ENCODE measurements at places on chromosomes 3 and 15.

DNA sequence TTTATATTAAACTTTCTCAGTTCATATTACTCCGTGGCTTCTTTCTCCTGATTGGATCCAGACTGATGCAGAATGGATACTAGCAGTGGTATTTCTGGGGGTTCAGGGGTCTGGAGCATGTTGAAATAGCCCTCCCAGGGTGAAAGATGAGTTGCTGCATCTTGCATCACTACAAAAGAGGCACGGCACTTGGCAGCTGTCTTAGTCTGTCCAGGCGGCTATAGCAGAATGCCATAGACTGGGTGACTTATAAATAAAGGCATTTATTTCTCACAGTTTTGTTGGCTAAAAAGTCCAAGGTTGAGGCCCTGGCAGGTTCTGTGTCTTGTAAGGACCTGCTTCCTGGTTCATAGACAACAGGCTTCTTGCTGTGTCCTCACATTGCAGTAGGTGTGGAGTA lies 660 bp upstream of the BCL2L10 start:
- DNase-seq = no peak

DNA sequence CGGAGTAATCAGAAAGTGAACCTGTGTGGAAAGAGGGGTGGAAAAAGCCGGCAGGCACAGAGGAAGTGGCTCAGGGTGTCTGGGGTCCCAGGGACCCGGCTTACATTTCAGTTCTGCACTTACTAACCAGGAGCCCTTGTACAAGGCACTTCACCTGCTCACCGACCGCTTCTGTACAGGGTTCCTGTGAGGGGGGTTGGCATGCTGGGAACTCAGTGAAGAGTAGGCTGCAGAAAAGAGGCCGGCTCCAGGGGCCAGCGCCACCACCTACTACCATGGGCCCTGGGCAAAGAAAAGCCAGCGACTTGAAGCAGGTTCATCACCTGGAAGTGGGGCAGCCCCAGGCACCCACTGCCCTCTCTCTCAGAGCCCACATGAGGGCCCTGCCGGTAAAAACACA lies 6.2 kb downstream of the STIMATE start:
- DNase-seq = no peak

- DNase-seq = no peak
Observed at GRCh38 chr3:31125413-31126020, 231.1 kb upstream of the GADL1 start.

GRCh38 chr3:112128843-112129727 lies 4.0 kb downstream of the GCSAM start:
- no peak for DNase-seq

DNA sequence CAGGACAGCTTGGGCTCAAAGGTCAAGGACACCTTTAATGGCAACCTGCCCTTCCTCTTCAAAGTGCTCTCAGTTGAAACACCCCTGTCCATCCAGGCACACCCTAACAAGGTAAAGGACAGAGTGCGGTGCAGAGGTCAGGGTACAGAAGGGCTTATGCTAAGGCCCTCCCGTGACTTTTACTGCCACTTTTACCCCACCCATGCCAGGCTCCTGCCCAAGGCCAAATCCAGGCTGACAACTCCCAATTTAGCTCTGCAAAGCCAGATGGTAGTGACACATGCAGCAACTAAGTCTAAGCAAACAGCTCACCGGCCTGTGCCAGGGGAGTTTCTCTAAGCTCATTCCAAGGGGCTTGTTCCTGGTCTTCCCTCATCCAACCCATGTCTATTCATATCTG lies 1.6 kb downstream of the MPI start:
- no peak for DNase-seq

GRCh38 chr15:87949151-87949574 lies 307.4 kb downstream of the NTRK3 start:
- no peak for DNase-seq

- peak; percentile 48 for DNase-seq
Observed at GRCh38 chr3:192835818-192836815, 81.5 kb downstream of the MB21D2 start.

- no peak for DNase-seq
Observed at GRCh38 chr15:78730955-78731354, 80.3 kb downstream of the ADAMTS7 start.

- DNase-seq = no peak
Observed at GRCh38 chr3:190701096-190701532, 161.4 kb downstream of the GMNC start.

DNA sequence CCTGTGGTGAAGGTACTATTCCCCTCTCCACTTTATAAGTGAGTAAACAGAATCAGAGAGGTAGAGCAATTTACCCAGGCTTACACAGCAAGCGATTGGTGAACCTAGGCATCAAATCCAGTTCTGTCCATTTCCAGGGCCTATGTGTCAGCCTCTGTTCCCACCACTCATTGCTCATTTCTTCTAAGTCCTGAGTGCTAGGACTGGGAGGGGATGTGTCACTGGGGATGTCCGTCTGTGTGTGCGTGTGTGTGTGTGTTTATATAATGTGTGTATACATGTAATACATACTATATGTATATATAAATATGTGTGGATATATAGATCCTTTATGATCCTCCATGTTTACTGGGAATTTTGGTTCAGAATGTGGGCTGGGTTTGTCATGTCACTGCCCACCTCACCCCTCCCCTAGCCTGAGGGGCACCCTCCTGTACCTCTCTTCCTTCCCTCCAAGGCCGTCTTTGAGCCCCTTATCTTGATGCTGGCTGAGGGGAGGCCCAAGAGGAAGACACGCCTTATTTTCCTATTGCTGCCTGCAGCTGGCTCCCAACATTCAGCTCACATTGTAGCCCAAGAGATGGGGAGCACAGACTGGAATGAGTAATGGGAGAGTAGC lies 2.1 kb downstream of the TMEM43 start:
- DNase-seq = no peak

DNA sequence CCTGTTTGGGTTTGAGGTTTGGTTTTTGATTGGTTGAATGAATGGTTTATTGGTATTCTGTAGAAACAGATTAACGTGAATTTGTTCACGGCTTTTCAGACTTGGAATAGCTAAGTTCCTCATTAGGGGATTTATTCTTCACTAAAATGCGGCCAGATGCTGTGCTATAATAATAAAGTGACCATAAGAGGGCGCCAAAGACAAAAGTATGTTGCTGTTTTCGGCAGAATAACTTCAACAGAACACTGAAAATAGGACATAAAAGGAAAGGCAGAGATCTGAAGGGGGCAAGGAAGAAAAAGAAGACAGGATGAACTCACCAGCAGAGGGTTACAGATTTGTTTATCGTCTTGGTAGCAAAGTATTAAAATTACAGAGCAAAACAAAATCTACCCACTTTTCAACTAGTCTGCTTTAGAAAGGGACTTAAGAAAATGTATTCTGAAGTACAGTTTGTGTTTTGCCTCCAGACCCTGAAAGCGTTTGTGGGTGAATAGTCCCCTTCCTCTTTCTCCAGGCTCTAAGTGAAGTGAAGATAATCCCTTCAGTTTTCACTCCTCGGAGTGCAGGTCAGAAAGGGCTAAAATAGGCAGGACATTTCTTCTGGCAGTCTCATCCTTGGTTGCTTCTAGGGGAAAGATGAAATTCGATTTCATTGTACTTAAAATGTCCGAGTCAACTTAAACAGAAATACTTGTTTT lies 147.6 kb downstream of the IL20RB start:
- no peak for DNase-seq

GRCh38 chr3:151890721-151891141 lies 17.3 kb downstream of the SUCNR1 start:
- DNase-seq = no peak

DNA sequence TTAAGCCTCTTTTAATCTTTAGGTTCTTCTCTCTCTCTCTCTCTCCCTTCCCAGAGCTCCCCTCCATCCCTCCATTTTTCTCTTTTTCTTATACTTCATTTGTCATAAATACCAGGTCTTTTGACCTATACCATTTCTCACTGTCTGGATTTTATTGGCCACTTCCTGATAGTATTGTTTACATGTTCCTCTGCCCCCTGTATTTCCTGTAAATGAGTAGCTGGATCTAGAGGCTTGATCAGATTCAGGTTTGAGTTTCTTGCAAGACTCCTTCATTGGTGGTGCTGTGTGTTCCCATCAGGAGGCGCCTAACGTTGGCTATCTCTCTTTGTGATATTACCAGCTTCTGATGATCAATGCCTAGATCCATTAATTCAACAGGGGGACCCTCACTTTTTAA lies 42.2 kb downstream of the DAPK2 start:
- DNase-seq = no peak

DNA sequence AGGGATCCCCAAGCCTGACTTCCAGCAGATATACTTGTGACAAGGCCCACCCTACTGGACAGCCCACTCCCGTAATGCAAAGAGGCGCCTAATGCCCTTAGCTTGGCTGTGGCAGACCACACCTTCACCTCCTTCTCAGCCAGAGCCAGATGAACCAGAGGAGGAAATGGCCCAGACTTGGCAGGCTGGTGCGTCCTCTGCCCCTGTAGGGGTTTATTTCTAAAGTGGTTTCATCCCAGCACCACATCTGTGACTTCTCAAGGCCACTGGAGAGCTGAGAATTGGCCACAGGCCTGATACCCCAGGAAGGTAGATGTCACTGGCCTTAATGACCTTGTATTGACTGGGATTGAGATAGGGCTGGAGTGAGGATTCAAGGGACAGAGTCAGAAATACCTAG lies 29.5 kb downstream of the BOC start:
- DNase-seq = no peak

GRCh38 chr15:67107014-67107812 lies 41.8 kb downstream of the SMAD3 start:
- peak; percentile 46 for DNase-seq

DNA sequence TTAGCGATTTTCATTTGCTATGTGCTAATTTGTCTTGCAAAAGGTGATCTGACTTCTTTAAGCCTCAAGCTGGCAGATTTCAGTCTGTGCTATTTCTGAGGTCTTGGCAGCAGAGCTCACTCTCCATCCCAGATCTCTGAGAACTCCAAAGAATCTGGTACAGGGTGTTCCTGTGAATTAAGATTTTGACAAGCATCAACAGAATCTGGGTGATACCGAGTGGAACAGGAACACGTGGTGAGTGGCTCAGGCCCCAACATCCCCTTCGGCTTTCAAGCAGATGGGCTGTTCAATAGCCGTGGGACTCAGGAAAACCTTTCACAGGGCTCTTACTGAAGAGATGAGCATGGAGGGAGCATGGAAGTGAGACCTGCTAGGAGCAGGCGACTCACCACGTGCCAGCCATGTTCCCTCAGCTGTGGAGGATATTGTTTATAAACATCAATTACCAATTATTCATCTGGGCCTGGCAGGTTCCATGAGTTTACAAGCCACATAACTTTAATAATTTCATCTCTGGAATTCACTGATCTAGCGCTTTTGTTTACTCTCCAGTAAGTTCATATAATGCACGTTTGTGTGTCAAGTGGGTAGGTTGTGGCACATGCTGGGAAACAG lies 103.4 kb upstream of the SELENOK start:
- no peak for DNase-seq

DNA sequence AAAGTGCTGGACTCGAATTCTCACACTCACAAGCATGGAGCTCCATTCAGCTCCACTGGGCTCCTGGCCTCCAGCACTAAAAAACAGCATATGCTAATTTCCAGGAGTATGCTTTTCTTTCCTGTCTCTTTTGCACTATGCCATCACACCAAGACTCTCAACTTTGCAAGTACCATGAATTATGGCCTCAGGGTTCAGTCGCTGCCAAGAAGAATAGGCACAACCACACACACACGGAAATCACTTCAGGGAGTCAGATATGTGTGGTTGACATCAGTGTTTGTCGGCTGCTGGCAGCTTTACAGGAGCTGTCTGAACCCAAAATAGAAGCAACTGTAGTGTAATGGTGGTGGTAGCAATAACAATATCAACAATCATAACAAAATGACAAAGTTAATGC lies 305.0 kb upstream of the SLCO3A1 start:
- DNase-seq = no peak

GRCh38 chr3:72836923-72837322 lies 11.3 kb downstream of the SHQ1 start:
- no peak for DNase-seq

- DNase-seq = no peak
Observed at GRCh38 chr3:67361323-67361722, 293.1 kb downstream of the SUCLG2 start.

GRCh38 chr15:27535445-27536129 lies 563.5 kb downstream of the OCA2 start:
- DNase-seq = no peak

- no peak for DNase-seq
Observed at GRCh38 chr15:98076021-98076816, 115.7 kb downstream of the ARRDC4 start.

DNA sequence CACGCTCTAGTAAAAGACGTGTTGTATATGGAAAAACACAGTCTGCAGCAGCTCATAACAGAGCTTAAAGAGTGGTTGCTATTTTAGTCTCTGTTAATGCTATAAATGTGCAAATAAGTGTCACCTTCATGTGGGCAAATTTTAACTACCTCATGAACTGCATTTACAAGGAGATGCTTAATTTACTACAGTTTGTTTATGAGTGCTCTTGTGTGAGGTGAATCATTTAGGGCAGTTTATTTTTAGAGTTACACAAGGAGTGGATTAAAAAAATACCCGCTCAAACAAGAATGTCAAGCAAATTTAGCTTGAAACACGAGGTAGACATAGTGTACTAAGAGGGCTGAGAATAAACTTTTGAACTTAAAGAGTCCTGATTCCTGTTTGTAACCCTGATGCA lies 579.0 kb downstream of the MFSD1 start:
- DNase-seq = no peak

GRCh38 chr3:126644615-126645014 lies 10.3 kb downstream of the TXNRD3 start:
- DNase-seq = no peak

- no peak for DNase-seq
Observed at GRCh38 chr15:43134157-43134635, 810 bp downstream of the TMEM62 start.

GRCh38 chr3:17481116-17481515 lies 261.3 kb downstream of the TBC1D5 start:
- DNase-seq = no peak

GRCh38 chr3:197000211-197000610 lies 29.4 kb downstream of the MELTF start:
- no peak for DNase-seq

DNA sequence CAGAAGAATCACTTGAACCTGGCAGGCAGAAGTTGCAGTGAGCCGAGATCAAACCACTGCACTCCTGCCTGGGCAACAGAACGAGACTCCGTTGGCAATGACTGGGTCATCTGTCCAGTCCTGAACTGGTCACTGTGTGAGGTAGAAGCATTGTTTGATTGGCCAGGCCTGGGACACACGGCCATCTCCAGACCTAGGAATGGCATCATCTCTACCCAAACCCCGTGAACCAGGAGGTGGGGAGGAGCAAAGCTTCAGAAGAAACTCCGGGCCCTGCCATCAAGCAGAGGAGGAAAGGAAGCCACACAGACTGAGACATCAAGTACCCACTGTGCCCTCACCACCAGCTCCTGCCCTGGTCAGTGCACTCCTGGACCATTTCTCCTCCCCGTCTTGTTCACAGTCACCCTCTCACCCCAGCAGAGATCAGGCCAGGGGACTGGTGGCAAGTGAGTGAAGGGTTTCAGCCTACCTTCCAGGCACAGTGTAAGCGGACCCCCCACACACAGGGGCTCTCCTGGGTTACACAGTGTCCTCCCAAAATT lies 31.6 kb downstream of the GOLGA6L2 start:
- no peak for DNase-seq

- DNase-seq = peak; percentile 6
Observed at GRCh38 chr3:128950223-128950938, 43.5 kb downstream of the CFAP92 start.

- no peak for DNase-seq
Observed at GRCh38 chr15:84099181-84099580, 136.4 kb upstream of the GOLGA6L4 start.
